NCI-H2081 treated with DMSO at 0.1 percent for 48 hours (cell line): ENCODE measurements at places on chromosomes 3 and 15.

GRCh38 chr3:62892951-62893350 lies 17.7 kb upstream of the CADPS start:
- DNase-seq = no peak

DNA sequence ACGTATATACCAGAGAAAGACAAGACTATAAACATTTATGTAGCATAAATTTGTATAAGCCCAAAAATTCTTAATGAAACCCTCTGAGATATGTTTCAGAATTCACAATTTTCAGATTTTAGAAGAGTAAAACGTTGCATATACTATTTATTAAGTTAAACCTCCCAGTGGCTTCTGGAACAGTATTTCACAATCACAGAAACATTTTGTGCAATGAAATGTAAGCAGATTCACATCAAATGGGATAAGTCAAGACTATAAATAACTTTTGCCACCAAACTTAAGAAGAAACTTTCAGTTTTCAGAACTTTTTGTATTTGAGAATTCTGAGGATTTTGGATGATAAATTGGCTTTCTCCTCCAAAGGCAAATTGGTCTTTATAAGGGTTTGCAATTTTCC lies 9.2 kb downstream of the SLTM start:
- DNase-seq = no peak

DNA sequence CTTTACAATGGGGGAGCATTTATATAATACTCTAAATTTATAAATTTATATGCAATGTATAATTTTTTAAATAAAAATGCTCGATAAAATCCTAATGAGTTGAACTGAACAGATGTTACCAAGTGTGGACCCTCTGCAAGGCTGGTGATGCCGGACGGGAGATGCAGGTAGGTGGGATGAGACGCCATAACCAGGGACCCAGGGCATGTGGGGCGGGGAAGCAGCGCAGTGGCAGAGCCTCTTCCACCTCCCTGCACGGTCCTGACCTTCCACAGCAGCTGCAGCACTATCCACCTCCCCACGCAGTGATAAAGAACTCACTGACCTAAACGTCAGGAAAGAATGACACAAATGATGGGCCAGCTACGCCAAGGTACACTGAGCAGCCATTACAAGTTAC lies 12.8 kb downstream of the PCSK6 start:
- no peak for DNase-seq

- DNase-seq = no peak
Measured at GRCh38 chr15:77568973-77569728, 63.6 kb downstream of the LINGO1 start.

DNA sequence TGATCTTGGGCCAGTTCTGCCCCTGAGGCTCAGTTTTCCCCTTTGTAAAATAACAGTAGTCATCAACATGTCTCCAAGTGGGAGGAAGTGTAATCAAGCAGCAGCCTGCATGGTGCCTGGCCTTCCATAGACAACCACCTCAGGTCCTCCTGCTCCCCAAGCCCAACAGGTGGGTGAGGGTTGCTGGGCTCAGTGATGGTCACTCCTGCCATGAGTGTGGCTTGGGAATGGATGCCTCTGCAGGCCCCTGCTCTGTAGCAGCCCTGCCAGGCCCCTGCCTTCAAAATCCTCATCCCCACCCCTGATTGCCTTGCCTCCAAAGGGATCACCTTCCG lies 59.1 kb upstream of the SLC6A1 start:
- no peak for DNase-seq

GRCh38 chr15:62389885-62390790 lies 225.1 kb upstream of the C2CD4B start:
- no peak for DNase-seq

GRCh38 chr3:8371085-8371551 lies 130.5 kb upstream of the LMCD1 start:
- DNase-seq = no peak

GRCh38 chr3:158355623-158356588 lies 215.1 kb upstream of the MLF1 start:
- no peak for DNase-seq

- DNase-seq = no peak
Measured at GRCh38 chr3:188170461-188171459, 16.8 kb downstream of the LPP start.

DNA sequence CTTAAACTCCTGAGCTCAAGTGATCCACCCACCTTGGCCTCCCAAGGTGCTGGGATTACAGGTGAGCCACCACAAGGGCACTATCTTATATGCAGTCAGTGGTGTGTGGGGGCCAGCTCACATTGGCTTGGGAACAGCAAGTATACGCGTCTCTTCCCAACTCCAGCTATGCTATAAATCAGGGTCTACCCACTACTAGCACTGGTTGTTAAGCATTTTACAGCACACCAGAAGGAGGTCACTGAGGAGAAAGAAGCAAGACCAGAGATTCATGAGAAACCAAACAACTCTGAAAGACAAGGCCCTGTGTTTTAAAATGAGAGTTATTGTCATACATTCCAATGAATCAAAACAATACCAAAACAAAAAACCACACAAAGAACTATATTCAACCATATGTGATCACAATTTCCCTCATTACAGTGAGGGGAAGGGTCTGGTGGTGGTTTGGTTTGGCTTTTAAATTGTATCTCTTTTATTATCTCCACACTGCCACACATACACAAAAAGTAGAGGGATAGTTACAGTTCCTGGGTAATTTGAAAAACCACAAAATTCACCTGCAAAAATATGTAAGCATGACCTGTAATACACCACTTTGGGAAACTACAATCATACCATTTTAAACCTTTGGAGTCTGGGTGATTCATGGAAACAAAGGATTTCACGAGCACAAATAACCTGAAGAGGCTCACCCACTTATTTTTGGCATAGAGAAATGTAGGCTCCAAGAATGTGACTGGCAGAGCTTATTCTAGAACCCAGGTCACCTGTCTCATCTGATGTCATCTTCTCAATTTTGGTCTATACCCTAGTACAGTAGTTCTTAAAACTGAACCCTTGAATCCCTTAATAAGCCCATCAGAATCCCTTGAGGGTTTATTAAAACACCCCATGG lies 5.2 kb downstream of the MAGI1 start:
- DNase-seq = no peak

- no peak for DNase-seq
Measured at GRCh38 chr3:56884387-56884786, 82.6 kb upstream of the ARHGEF3 start.

DNA sequence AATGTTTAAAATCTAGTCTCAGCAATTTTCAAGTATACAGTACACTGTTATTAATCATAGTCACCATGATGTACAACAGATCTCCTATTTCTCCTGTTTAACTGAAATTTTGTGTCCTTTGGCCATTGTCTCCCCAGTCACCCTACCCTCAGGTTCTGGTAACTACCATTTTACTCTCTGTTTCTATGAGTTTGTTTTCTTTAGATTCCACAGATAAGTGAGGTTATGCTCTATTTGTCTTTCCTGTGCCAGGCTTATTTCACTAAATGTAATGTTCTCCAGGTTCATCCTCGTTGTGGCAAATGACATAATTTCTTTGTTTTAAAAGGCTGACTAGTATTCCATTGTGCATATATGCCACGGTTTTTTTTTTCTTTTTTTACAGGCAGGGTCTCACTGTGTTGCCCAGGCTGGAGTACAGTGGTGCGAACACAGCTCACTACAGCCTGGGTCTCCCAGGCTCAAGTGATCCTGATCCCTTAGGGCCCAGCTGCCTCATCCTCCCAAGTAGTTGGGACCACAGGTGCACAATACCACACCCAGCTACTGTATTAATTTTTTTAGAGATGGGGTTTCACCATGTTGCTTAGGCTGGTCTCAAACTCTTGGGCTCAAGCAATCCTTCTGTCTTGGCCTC lies 50.0 kb downstream of the RAB7A start:
- DNase-seq = no peak

GRCh38 chr3:144868506-144868905 lies 896.9 kb downstream of the DIPK2A start:
- DNase-seq = no peak

DNA sequence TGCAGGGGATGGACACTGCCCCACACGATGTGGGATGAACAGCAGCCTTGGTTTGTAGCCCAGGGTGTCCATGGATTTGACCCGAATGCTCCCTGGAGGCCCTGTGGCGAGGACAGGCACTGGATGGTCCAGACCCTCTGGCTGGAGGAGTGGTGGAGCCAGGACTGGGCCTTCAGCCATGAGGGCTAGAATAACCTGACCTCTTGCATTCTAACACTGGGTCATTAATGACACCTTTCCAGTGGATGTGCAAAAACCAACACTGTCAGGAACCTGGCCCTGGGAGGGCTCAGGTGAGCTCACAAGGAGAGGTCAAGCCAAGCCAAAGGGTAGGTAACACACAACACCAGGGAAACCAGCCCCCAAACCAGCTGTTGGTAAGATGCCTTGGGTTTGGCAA lies 51.4 kb downstream of the OXNAD1 start:
- no peak for DNase-seq

DNA sequence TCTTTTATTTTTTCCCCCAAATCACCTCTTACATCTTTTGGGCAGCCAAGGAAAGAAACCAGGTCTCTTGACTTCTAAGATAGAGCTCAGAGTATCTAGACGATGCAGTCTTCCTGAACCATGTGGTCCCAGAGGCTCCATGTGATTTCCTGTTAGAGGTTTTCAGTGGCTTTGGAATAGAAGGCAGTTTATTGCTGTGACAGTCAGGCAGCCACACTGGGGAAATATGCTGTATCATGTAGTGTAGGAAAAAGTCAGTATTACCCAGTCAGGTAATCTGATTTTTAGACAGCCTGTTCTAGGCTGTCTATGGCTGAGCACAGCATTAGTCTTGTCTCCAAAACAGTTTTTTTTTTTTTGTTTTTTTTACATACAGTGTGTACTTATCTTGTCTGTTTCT lies 294.3 kb downstream of the THSD4 start:
- DNase-seq = no peak

DNA sequence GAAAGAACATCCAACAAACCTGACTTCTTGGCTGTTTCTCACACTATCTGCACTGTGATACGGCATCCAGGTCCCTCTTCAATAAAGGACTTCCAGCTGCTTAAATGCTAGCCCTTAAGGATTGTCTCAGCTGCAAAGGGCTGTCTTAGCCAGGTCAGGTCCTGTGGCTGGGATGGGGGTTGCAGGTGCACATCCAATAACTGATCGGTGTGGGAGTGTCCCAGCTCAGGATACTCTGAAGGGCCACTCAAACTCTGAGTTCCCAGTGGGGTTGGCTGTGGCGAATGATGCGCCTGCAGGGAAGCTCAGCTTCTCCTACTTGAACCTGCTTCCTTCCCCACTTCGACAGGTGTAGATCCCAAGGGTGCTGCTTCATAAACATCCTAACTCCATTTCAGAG lies 74.6 kb upstream of the FGF12 start:
- no peak for DNase-seq

- DNase-seq = peak; percentile 38
Measured at GRCh38 chr15:48177383-48177765, 721 bp downstream of the MYEF2 start.

DNA sequence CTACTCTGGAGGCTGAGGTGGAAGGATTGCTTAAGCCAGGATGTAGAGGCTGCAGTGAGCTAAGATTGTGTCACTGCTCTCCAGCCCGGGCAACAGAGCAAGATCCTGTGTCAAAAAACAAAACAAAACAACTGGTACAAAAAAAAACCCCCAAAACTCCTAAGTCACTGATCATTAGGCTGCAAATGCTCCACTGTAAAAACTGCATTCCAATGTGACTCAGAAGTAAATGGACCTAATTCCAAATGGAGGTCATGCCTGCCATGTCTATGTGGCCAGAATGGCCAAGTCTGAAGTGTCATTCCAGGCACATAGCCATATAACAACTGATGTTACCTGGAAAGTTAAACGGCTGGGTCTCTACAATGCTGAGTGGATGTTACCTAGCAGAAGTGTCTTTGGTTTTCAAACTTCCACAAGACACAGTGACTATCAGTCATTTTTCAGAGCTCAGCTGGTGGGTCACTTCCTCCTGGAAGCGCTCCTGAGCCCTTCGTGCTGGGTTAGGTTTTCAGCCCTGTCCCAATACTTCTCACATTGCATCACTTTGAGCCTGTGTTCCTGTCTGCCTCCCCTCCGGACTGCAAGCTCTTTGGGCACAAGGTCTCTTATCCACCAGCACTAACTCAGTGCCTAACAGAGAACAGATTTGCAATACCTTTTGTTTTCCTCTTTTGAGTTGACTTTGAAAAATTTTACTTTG lies 10.6 kb downstream of the FSTL1 start:
- DNase-seq = no peak

DNA sequence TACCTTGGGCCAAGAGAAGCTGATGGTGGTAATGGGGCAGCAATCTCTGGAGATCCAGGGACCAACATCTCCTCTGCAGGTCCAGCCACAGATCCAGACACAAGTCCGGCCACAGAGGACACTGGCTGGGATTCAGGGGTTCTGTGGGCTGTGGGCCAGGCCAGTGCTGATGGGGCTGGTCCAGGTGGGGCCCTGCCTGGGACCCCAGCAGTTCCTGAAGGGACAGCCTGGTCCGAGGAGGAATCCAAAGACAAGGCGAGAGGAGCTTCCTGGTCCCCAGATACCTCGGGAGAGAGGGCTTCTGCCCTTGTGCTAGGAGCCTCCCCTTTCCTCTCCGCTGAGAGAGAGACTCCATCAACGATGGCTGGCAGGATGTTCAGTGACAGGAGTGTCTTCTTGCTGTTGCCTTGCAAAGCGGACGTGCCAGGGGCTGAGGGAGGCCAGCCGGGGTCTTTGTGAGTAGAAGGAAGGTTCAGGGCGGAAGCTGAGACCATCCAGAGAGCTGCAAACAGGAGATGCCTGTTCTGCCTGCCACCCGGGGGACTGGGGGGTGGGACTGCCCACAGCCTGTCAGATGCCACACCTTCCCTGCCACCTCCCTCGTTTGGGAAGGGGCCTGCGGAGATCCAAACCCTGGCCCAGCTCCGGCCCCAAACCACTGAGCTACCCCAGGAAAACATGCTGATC lies 24.5 kb upstream of the GOLGA6C start:
- DNase-seq = no peak

DNA sequence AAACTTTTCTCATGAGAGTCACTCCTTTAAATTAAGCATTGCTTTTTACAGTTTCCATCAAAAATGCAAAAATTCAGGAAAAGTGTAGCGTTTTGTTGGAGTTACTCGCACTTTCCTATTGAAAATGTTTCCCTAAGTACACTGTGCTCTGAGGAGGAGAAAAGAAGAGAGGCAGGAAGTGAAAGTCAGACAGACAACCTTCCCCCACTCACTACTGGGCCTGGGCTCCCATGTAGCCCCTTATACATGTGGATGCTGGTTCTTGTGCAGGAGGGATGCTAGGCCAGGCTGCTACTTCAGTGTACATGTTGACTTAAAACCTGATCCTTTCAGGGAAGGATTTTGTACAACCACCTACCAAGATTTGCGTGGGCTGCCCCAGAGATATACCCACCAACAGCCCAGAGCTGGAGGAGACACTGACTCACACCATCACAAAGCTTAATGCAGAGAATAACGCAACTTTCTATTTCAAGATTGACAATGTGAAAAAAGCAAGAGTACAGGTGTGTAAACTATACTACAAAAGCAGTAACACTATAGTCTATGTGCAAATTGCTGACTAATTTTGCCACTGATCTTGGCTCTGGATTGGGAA lies 15.1 kb downstream of the KNG1 start:
- DNase-seq = no peak
